ENCODE measurements at places on chromosomes 3 and 15.

GRCh38 chr3:181839916-181840297 is 128.2 kb downstream of the SOX2 start:
- DNase-seq = no peak

- no peak for DNase-seq
Observed at GRCh38 chr3:64518496-64518895, 169.3 kb downstream of the ADAMTS9 start.

DNA sequence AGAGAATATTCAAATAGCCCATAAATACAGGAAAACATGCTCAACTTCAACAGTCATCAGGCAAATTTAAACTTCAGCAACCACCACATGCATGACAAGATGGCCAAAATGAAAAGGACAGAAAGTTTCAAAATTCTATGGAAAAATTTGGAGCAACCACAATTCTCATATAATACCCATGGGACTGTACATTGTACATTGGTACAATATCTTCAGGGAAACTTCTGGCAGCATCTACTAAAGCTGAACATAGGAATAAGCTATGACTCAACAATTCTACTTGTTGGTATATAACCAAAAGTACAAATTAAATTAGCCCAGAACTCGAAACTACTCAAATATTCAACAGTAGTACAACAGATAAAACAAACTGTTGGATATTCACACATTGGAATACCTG is 847.6 kb downstream of the TBL1XR1 start:
- DNase-seq = no peak

DNA sequence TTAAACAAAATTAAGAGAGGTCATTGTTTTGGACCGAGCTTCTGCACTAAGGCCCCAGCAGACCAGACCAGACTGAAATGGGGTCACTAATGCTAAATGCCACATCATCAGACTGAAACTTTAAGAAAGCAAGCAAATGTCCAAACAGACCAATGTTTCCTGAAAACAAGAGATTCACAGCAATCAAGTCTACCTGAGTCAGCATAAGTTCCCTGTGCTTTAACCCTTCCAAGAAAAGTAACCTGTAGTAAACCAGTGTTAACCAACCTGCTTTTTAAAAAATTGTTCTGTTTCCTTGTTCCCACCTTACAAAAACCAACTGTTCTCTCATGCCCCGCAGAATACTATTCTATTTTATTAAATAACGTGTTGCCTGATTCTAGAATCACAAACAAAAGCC is 241.1 kb upstream of the GADL1 start:
- DNase-seq = no peak

DNA sequence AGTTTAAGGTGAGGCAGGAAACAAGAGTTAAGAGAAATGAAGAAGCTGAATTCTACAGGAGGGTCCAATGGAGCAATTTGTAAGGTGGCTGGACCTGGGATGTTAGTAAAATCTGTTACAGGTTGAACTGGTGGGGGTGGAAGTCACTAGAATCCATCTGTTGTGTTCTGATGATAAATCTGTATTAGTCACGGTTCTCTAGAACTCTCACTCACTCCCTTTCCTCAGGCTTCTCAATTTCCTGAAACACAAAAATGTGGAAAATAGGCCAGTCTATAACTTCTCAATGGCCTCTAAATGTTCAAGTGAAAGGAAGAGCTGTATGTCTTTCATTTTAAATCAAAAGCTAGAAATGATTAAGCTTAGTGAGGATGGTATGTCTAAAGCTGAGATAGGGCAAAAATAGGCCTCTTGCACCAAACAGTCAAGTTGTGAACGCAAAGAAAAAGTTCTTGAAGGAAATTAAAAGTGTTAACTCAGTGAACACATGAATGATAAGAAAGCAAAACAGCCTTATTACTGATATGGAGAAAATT is 180.2 kb upstream of the CBLB start:
- DNase-seq = no peak

GRCh38 chr3:170520996-170521395 is 64.9 kb downstream of the SLC7A14 start:
- DNase-seq = no peak

GRCh38 chr15:68445351-68445750 is 13.4 kb upstream of the ITGA11 start:
- DNase-seq = no peak

GRCh38 chr15:63065262-63066221 is 23.0 kb downstream of the TPM1 start:
- no peak for DNase-seq

GRCh38 chr3:27633224-27633545 is 88.9 kb downstream of the EOMES start:
- DNase-seq = no peak

All from right renal cortex interstitium (tissue), 3 donors.